ENCODE measurements at places on chromosomes 2 and 18.

DNA sequence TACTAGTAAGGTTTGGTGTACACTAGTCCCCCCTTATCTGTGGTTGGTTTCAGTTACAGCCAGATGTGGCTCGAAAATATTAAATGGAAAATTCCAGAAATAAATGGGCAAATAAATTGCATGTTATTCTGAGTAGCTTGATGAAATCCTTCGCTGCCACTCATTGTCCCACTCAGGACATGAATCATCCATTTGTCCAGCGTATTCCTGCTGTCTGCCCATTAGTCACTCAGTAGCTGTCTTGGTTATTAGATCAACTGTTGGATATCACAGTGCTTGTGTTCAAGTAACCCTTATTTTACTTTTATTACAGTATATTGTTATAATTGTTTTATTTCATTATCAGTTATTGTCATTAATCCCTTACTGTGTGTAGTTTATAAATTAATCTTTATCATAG lies 21.7 kb downstream of the ZDBF2 start:
- no peak for DNase-seq

- DNase-seq = no peak
These were observed 213.4 kb downstream of the LTBP1 start for GRCh38 chr2:33160191-33160590.

DNA sequence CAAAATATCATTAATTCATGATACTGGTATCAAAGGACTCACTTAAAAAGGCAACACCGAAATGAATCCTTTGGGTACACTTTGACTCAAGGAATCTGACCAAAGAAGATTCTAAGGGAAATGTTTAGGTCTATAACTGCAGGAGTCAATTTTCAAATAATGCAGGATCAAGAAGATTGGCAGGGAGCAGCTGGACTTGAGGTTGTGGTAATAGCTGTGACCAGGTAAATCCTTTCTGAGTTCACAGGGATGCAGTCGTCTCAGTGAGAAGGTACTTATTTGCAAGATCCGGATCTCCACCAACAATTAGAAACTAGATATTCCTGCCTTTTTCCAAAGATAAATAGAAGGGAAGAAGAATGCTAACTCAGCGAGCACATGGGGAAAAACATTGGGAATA lies 96.9 kb downstream of the SCN9A start:
- DNase-seq = no peak

DNA sequence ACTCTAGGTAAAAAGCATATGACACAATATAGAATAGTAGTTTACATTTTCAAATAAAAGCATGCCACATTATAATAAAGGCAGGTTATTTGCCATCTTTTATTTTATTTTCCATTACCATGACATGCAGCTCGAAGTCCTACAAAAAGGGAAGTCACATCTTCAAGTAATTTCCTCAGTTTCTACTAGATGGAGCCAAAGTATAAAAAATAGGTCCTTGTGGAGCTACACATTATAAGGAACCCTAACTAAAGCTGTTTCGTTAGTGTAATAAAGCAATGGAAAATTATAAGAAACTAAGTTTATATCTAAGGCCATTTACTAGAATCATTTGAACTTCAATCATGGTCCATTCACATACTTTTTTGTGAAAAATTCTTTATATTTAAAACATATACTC lies 674.5 kb downstream of the KCNJ3 start:
- DNase-seq = no peak

GRCh38 chr2:209671020-209671680 lies 100.5 kb upstream of the UNC80 start:
- no peak for DNase-seq

All from endothelial cell (in vitro differentiated cells).